Cortex of kidney (tissue), 1 donor: ENCODE measurements at places on chromosomes 2 and 18.

GRCh38 chr2:180787330-180787729 lies 193.1 kb upstream of the UBE2E3 start:
- DNase-seq: no peak

- DNase-seq: no peak
Observed at GRCh38 chr18:55095584-55095983, 136.3 kb upstream of the CCDC68 start.

GRCh38 chr2:47038656-47039488 lies 116.2 kb downstream of the STPG4 start:
- DNase-seq: no peak

- no peak for DNase-seq
Observed at GRCh38 chr2:128552806-128553551, 234.3 kb upstream of the HS6ST1 start.

DNA sequence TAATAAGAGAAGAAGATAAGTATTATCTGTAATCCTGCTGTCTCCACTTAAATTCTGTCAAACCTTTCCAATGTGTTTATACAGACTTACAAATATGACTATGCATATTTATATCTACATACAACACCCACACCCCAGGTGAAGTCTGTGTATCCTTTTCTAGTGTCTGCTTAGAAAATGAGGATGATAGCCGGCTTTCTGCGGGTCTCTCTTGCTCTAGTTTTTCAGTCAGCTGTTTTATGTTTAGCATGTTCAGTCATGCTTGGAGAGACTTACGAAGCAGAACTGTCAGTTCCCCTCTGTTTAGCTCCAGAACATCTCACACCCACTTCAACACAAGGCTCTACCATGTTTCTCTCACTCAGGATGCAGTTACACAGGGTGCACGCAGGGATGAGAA lies 137.3 kb upstream of the NFATC1 start:
- no peak for DNase-seq

DNA sequence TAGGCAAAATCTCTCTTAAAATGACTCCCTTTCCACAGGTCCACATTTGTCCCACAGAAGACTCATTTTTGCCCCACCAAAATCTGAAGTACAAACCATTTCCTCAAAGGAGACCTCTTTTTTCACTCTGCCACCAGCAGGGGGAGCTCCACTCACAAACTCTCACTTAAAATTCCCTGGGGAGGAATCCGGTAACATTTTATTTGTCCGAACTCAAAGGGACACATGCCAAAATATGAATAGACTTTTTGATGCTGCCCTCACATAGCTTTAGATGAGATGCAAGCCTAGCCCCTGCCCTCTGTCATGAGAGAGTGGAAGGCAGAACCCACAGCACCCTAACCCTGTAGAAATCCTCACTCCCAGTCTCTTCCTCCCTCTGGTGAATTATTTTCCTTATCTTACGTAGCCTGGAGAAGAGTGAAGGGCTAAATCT lies 57.1 kb downstream of the RMDN2 start:
- no peak for DNase-seq
